IPS DF 19.7 (cell line): ENCODE measurements at places on chromosomes 12 and 14.

GRCh38 chr12:122097927-122098756 lies 19.6 kb downstream of the MLXIP start:
- DNase-seq = no peak

DNA sequence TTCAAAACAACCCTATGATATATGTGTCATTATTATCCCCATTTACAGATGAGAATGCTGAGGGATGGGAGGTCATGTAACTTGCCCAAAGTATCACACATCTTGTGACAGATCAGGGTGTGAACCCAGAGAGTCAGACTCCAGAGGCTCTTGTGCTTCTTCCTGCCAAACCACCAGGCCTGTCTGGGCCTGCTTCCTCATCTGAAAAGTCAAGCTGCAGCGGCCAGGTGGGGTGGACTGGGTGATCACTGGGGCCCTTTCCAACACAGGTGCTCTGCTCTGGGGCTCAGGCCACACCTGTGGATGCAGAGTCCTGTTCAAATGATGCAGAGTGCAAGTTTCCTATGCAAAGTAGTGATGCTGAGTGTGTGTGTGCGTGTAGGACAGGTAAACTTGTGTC lies 26.7 kb downstream of the TSPAN11 start:
- DNase-seq = no peak

- DNase-seq = no peak
These were observed 47.8 kb downstream of the HSD17B6 start for GRCh38 chr12:56810918-56811317.

DNA sequence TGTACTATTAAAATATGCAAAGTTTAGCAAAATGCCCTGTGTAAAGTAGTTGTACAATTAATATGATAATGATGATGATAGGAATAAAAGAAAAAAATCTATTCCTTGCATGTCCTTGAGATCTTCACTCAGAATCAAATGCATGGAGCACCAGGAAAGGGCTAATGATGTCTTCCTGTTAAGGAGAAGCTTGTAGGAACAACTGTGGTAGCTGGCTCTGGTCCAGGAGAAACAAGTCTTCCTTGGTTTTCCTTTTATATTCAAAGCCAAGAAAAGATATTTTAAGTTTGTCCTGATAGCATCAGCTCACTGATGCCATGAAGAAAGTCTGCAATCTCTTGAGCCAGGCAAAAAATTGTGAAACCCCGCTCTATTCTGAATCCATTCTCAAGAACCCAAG lies 138.9 kb downstream of the PIK3C2G start:
- DNase-seq = no peak

GRCh38 chr12:32332446-32332845 lies 66.9 kb upstream of the FGD4 start:
- DNase-seq = no peak
